ENCODE measurements at places on chromosomes 1 and 21. TPM values are rescaled to one million over a fixed set of nuclear protein-coding genes. Genes with fewer than 3 reads are reported as not detected.

Gene AGMAT
- total RNA-seq: 19.6 TPM

Gene FCMR
- 53.1 TPM for total RNA-seq

Gene CD5L
- not detected for total RNA-seq

Gene DMAP1
- total RNA-seq: 32.2 TPM

Gene TNFAIP8L2
- total RNA-seq: 25.7 TPM

Gene DMRTA2
- not detected for total RNA-seq

Gene VHLL
- not detected for total RNA-seq

Gene LRIF1
- total RNA-seq: 14.0 TPM

Gene TEX38
- total RNA-seq: not detected

Gene ZNF124
- 19.4 TPM for total RNA-seq

Gene LRRN2
- 0.15 TPM for total RNA-seq

Gene MTR
- 52.5 TPM for total RNA-seq

Gene RGS21
- total RNA-seq: not detected

Gene SFN
- 0.21 TPM for total RNA-seq

Gene SH3BGR
- total RNA-seq: 4.7 TPM
